ENCODE measurements at places on chromosomes 1 and 21.

- no peak for DNase-seq
These were observed 51.0 kb downstream of the COL18A1 start for GRCh38 chr21:45455674-45456583.

DNA sequence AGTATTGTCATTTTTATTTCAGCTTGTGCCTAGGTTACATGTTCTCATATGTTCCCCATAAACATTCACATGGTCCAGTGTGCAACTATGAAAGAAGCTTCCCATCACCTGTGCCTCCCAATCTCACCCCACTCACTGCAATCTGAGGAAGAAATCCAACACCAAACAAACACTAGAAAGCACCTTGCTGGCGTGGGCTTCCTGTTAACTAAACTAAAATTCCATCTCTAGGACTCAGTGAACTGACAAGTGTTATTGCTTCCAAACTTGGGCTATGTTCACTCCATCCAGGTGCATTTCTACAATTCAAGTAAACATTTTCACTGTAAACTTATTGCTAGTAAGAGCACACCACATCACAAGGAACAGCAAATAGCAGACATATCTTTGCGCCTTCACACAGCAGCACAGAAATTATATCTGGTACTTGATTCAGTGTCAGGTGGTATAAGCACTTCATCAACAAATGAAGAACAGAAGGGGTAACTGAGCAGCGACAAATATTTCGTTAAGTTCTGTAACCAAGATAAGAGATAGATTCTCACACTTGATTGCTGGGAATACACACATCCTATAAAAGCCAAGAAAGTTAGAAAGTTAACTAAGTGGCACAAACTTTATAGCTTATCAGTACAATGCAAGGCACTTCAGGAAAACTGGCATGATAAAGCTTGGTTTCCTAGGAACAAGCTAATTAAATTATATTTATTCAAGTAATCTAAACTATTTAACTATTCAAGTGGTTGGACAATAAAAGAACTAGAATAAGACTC lies 8.9 kb upstream of the KCNJ15 start:
- DNase-seq = no peak

DNA sequence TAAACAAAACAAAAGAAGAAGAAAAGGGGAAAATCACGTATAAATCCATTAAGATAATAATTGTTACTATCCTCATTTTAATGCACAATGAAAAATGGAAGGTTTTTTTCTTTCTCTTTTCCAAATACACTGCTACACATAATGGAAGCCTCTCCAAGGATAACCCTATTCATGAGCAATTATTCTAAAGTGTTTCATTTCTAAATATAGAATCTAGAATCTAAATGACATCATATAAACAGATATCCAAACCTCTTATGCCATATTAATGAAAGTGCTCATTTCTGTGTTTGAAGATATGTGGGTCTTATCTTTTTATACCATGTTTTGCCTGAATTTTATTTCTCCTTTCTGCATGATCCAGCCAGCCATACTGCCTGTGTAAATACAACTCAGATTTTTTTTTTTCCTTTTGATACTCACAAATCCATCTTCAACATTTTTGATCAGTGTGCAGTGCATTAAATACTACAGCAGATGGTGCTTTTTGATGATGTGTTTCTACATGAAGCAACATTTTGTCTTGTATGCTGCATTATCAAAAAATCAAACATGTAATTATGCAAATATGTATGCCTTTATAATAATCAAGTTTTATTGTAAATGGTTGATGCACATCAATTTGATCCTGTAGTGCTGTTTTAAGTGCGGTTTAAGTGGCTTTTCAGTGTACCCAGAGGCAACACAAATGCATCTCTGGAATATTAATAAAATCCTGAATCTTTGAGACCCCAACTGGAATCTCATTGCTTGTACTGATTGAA lies 625.6 kb upstream of the PTBP2 start:
- no peak for DNase-seq

- no peak for DNase-seq
These were observed 603.8 kb upstream of the USP24 start for GRCh38 chr1:55819011-55819410.

DNA sequence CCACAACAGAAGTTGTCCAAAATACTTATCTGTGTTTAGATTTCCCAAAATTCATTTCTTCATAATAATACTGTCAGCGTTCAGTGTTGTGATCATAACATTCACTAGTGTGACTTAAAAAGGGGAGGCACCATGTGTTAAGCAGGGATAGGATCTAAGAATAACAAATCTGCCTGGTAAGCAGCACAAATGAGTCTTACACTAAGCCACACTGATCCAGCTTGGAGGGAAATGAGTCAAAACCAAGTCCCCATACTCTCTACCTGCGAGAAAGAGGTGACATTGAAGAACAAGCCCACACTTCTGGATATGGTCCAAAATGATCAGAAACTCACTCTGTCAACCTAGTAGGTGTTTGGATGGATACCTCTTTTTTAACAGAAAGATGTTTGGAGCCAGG lies 145.5 kb downstream of the CRB1 start:
- no peak for DNase-seq

- no peak for DNase-seq
These were observed 5.1 kb downstream of the HSPB7 start for GRCh38 chr1:16012590-16013219.
